Psoas muscle (tissue), 8 donors: ENCODE measurements at places on chromosomes 7 and 10. TPM values are rescaled to one million over a fixed set of nuclear protein-coding genes. Genes with fewer than 3 reads are reported as not detected.
A peak's percentile ranks its signal among the peaks of the same experiment; 100 is the strongest.

GRCh38 chr10:8045726-8046494 lies 8.6 kb upstream of the GATA3 start:
- no peak for DNase-seq

- no peak for DNase-seq
Measured at GRCh38 chr7:113026941-113027340, 59.7 kb downstream of the GPR85 start.

- peak; percentile 94 for DNase-seq
Measured at GRCh38 chr10:25015828-25016375, at the start of gene ENKUR. TSS of gene ENKUR (minus strand) at chr10:25016158. CDS start at chr10:25015936, 222 bp downstream.

- peak; percentile 77 for DNase-seq
Measured at GRCh38 chr7:117119192-117119924, 166.1 kb downstream of the ST7 start.

DNA sequence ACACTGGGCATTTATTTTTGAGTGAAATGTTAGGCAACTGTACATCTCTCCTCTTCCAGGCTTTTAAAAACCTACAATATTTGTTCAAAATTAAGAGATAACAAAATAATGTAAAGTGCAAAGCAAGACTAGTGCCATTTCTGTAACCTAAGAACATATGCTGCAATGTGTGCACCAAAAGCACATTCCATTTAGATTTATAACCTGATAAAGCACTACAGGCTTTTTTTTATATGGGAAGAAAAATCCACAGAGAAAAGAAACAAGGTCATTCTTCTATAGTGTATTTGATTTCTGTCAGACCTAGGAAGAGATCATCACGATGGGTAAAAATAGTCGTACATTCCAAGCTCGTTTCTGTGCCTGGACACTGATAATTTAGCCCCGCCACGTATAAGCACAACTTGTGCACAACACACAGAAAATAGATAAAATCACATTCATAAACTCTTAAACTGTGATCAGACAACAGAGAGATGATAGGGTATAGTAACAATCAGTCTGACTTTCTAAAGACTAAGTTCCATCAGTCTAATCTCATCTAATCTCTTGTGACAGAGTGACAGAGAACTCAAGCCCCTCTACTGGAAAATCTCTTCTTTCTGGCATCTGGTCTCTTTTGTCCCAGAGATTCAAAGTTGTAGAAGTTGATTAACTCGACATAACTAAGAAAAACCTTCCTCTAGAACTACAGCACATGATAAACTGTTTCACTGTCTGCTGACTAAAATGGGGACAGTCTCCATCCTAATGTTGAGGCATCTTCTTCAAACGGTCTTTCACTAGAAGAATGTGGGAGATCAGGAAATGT lies 6.7 kb downstream of the LAMB1 start:
- DNase-seq: no peak

DNA sequence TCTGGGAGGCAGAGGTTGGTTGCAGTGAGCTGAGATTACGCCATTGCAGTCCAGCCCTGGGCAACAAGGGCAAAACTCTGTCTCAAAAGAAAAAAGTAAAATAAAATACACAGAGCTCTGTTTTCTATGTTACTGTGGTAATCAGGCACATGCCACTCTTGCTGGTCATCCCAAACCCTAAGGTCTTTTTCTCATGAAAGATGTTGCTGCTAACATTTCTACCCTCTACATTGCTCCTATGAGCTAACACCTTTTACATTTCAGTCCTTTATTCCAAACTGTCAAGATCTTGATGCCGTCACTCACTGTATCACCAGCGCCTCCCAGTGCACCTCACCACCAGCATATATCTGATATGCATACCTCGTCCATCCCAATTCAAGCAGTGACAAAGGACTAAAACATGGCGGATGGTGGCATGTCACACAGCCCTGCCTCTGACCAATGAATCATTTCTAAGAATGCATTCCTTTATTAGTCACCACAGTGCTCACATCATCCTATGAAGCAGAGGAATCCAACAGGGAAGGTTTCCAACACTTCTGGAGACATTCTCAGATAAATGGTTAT lies 4.3 kb downstream of the DAGLB start:
- DNase-seq: no peak

- DNase-seq: no peak
Measured at GRCh38 chr7:39413636-39414223, 152.5 kb upstream of the YAE1 start.

DNA sequence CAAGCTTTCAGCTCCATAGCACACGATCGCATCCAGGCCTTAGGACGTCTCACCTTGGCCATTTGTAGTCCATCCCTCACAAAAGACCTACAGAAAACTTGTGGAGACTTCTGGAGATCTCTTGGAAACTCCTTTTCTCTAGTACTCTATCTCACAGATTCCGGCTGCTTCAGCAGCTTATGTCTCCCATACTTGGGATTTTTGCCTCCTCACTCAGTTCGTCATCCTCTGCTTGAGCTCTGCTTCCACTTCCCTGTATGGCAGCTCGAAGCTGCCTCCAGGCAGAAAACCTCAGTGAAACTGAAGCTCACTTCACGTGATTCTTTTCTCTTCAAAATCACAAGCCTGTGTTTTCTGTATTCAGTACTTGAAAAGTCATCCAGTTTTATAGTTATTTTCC lies 178.7 kb upstream of the GDF10 start:
- no peak for DNase-seq

DNA sequence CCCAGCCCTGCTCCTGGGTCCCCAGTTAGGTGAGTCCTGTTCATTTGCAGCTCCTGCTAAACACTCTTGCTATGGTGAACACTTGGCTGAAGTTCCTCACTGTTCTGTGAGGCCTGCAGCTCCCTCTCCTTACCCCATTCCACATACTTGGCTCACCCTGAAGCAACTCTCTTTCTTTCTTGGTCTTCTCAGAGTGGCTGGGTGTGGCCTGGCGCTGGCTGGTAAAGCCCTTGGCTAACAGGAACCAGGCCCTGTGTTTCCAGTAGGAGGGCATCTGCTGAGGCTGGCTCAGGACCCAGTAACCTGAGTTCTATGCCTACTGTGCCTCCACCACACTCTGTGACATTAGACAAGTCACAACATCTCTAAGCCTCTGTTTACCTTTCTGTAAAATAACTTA lies 53.1 kb upstream of the COL13A1 start:
- DNase-seq: no peak

DNA sequence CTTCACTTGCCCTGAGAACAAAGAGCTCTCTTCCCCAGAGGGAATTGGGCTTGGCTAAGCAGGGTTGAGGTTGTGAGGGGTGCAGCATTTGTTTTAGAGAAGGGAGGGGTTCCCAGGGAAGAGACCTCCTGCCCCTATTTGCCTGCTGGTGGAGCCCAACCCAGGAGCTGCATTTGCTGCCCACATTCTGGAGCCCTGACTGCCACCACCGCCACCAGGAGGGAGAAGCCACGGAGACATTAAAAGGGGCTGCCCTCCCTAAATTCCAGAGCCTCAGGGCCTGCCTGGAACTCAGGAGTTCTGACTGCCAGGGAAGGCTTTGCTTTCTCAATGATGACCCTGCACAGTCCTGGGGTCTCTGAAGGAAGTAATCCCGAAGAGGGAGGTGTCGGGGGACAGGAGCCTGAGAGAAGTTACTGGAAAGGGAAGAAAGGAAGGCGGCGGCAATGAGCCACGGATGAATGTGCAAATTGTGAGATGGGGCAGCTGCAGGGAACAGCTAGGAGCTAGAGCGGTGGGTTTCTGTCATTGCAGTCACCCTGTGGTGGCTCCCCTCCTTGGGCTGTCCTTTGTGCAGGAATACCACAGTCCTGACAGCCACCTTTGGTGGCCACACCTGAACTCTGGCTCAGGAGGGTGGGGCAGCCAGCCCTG lies 51.3 kb downstream of the NEURL1 start:
- no peak for DNase-seq

DNA sequence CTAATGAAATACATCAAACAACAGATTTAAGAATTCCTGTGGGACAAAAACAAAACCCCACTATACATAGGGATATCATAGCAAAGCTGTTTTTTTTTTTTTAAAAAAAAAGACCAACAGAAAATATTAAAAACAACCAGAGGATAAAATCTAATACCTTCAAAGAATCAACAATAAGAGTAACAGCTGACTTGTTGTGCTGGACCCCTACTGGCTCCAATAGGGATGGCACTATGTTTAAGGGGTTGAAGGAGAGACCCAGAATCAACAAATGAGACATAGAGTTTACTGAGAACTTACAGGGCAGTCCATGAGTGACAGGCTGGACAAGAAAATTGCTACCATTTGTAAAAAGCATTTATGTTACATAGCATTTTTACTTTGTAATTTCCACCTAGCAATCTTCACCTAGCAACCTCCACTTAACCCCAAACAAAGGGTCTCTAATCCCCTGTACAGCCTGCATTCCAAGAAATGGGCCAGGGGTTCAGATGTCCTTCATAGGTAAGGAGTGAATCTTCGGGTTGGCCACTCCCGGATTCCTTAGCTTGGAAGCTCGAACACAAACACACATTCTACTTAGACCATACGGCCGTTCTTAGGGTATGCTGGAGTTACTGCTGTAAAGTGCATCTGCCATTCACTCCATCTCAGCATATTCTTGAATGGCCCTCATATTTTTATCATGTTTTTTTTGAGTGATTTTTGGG lies 25.8 kb downstream of the ASZ1 start:
- no peak for DNase-seq

DNA sequence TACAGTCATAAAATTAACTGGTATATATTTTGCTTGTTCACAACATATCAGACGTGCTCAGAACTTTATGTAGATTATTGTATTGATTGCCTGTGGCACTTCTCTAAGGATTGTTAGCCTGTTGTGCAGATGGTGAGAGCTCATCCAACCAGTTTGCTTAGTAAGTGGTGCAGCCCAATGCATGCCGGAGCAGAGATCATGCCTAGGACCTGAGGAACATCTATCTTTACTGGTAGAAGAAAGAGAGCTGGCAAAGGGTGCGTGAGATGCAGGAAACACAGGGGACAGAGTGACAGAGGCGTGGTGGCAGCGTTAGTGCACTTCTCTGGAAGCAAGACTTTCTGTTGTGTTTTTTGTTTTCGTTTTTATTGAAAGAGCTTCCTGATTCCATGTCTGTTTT lies 35.9 kb downstream of the CCM2 start:
- DNase-seq: no peak

GRCh38 chr7:117092785-117093184 lies 139.5 kb downstream of the ST7 start:
- no peak for DNase-seq

GRCh38 chr7:98323597-98324322 lies 42.3 kb downstream of the BRI3 start:
- no peak for DNase-seq

Gene EIF5AL1
- polyA plus RNA-seq: 0.93 TPM

Gene EN2
- 0.16 TPM for polyA plus RNA-seq

Gene AOAH
- polyA plus RNA-seq: 0.04 TPM

Gene CREB5
- 0.86 TPM for polyA plus RNA-seq
